ENCODE measurements at places on chromosomes 1 and 21. TPM values are rescaled to one million over a fixed set of nuclear protein-coding genes. Genes with fewer than 3 reads are reported as not detected.

Gene COL11A1
- total RNA-seq, result not detected

DNA sequence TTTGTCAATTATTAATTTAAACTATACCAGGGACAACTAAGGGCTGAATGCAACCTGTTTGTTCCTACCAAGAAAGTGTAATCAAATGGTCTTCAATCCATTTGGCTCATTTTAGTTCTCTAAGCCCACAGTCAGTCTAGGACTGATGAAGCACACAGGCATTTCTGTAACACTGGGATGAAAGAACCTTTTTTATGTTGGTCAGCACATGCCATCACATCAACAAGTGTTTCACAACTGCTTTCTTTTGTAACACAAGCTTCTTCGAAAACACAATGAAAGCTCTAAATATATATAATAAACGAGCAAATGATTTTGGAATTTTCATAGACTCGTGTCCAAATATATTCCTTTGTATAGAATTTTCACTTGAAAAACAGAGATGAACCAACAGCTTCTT is 28.8 kb downstream of the HEATR1 start:
- H3K36me3 ChIP-seq, result peaks cover 48% of the 10 kb centered on the region
- DNase-seq, result no peak
- no peak overlapping the region for H3K27ac ChIP-seq
- no peaks in the 10 kb centered on the region for H3K27me3 ChIP-seq
- no peaks in the 10 kb centered on the region for H3K4me1 ChIP-seq
- H3K4me3 ChIP-seq, result no peak overlapping the region

- peaks cover 8% of the 10 kb centered on the region for H3K4me1 ChIP-seq
- H3K36me3 ChIP-seq, result no peaks in the 10 kb centered on the region
- H3K27me3 ChIP-seq, result no peaks in the 10 kb centered on the region
- no peak overlapping the region for H3K27ac ChIP-seq
- peak overlapping the region; percentile 80 for H3K4me3 ChIP-seq
Observed at GRCh38 chr1:2133879-2134215, 60.7 kb downstream of the FAAP20 start.

DNA sequence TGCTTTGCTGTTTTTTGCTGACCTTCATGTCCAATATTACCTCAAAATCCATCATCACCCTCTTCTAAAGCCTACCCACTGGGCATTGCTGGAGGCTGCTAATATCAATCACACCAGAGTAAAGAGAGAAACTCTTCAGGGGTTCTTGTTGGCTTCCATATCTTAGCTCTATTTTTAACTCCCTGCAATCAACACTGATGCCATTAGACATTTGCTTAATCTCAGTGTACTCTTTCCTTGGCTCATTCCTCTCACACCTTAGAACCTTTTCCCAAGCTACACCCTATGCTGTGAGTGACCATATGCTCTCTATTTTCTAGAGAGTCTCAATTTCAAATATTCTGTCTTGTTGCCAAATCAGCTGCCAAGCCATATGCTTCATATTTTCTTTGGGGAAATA is 40.6 kb upstream of the RABGAP1L start:
- H3K27ac ChIP-seq, result no peak overlapping the region
- H3K4me1 ChIP-seq, result peaks cover 4% of the 10 kb centered on the region
- H3K27me3 ChIP-seq, result no peaks in the 10 kb centered on the region
- H3K36me3 ChIP-seq, result peaks cover under 1% of the 10 kb centered on the region
- no peak overlapping the region for H3K4me3 ChIP-seq

- H3K27ac ChIP-seq, result no peak overlapping the region
- H3K4me3 ChIP-seq, result no peak overlapping the region
- no peaks in the 10 kb centered on the region for H3K36me3 ChIP-seq
- H3K27me3 ChIP-seq, result peaks cover 8% of the 10 kb centered on the region
- no peak for DNase-seq
Observed at GRCh38 chr1:223456747-223457146, 63.5 kb downstream of the CCDC185 start.

GRCh38 chr1:68232289-68233148 is at the start of gene WLS:
Gene WLS, minus strand, starts transcription at chr1:68232523. Its CDS starts 224 bp downstream, at chr1:68232299.
- no peak for DNase-seq
- H3K4me3 ChIP-seq, result no peak within 1 kb of the TSS
- no peaks in the 10 kb centered on the region for H3K4me1 ChIP-seq
- H3K27me3 ChIP-seq, result peaks cover 45% of the 10 kb centered on the region
- no peak within 1 kb of the TSS for H3K27ac ChIP-seq

- H3K36me3 ChIP-seq, result no peaks in the 10 kb centered on the region
- no peak overlapping the region for H3K4me3 ChIP-seq
- H3K27me3 ChIP-seq, result peaks cover 6% of the 10 kb centered on the region
- H3K4me1 ChIP-seq, result no peaks in the 10 kb centered on the region
Observed at GRCh38 chr1:224683936-224684335, 67.8 kb downstream of the CNIH3 start.

GRCh38 chr21:44049182-44049581 is 37.1 kb downstream of the TRAPPC10 start:
- peaks cover 10% of the 10 kb centered on the region for H3K36me3 ChIP-seq
- H3K4me1 ChIP-seq, result peaks cover 38% of the 10 kb centered on the region
- no peak for DNase-seq
- H3K27me3 ChIP-seq, result no peaks in the 10 kb centered on the region
- H3K27ac ChIP-seq, result peak overlapping the region; percentile 5
- no peak overlapping the region for H3K4me3 ChIP-seq

DNA sequence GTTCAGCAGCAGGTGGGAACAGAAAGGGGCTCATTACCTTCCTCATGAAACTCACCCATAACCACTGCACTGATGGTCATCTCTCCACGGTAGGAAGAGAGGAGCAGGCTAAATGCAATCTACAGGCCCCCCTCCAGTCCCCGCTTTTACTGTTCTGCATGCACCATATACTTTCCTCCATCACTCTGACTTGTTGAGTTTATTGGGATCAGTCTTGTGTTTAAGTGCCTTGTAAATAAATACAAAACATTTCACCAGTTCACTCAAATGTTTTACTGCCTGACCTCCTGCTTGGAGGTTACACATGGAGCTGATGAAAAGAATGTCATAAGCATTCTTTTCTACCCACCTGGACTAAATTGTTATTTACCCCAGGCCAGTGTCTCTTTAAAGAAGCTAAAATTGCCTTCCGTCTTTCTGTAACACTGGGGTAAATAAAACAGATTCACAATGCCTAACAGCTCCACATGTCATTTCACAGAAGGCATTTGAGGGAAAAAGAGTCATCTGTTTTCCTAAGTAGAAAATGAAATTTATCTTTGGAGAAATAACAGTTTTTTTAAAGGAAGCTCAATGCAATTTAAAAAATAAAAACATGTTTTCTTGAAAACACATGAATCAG is 30.7 kb downstream of the PTPN14 start:
- no peaks in the 10 kb centered on the region for H3K36me3 ChIP-seq
- peaks cover 24% of the 10 kb centered on the region for H3K27me3 ChIP-seq
- DNase-seq, result no peak
- H3K27ac ChIP-seq, result no peak overlapping the region
- no peaks in the 10 kb centered on the region for H3K4me1 ChIP-seq
- H3K4me3 ChIP-seq, result no peak overlapping the region

- peak overlapping the region; percentile 94 for H3K27ac ChIP-seq
- peaks cover 12% of the 10 kb centered on the region for H3K36me3 ChIP-seq
- peaks cover 33% of the 10 kb centered on the region for H3K4me1 ChIP-seq
- DNase-seq, result no peak
- peak overlapping the region; percentile 15 for H3K4me3 ChIP-seq
- peaks cover 36% of the 10 kb centered on the region for H3K27me3 ChIP-seq
Observed at GRCh38 chr1:184153731-184154130, 102.2 kb downstream of the TSEN15 start.

All from natural killer cell treated with Interleukin-12 subunit alpha and Interleukin-12 subunit beta and Interleukin-15 and Interleukin-18, amount 100 ng/mL, for 72 hours (primary cell).